ENCODE measurements at places on chromosomes 3 and 15.

GRCh38 chr3:155335724-155336354 lies 42.4 kb upstream of the STRIT1 start:
- no peak for DNase-seq

DNA sequence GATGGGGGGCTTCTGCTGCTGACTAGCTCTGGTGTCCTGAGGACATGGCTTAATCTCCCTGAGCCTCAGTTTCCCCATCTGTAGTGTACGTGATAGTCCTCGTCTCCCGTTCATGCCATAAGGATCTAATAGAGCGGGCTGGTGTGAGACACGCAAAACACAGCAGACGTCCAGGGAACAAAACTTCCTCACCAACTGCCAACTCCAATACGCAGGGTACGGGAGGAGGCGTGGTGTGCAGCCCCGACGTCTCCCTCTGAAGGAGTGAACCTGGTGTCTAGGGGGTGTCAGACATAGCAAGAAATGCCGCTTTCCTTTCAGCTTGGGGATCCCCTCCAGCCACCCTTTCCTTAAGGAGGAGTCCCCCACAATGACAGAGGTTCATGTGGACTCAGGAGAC lies 55.0 kb downstream of the SMAD6 start:
- no peak for DNase-seq

DNA sequence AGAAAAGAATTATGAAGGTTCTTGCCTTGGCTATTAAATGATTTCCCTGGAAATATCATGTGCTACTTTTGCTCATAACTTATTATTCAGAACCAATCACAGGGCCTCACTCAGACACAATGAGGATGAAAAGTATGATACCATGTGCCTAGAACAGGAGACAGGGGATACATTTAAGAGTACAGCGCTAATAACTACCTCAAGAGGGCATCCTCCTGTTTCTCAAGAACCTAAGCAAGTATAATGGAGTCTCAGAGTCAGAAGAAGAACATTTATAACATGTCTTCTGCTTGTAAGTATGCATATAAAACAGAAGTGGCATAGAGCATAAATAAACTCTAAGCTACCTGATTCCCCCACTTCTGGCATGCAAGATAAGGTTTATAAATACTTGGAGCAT lies 125.4 kb upstream of the MME start:
- no peak for DNase-seq

DNA sequence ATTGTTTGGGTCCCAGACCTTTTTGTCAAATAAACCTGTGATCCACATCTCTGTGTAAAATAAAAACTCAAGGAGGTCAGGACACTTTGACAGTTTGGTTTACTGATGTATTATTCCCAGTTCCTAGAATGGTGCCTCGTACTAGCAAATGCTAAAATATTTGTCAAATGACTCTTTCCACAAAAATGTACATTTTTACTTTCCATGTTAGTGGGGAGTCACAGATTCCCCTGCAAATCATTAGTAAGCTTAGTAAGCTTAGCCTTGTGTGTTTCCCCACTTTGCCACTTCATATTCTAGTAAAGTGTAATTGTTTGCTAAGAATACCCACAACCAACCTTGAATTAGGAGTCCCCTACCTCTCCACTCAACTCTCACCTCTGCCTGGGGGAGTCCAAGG lies 2.4 kb upstream of the MAGI1 start:
- no peak for DNase-seq

GRCh38 chr15:74906067-74906449 lies 593 bp downstream of the FAM219B start:
- peak; percentile 52 for DNase-seq

- DNase-seq = no peak
These were observed 507.6 kb downstream of the NR2F2 start for GRCh38 chr15:96838081-96838480.

DNA sequence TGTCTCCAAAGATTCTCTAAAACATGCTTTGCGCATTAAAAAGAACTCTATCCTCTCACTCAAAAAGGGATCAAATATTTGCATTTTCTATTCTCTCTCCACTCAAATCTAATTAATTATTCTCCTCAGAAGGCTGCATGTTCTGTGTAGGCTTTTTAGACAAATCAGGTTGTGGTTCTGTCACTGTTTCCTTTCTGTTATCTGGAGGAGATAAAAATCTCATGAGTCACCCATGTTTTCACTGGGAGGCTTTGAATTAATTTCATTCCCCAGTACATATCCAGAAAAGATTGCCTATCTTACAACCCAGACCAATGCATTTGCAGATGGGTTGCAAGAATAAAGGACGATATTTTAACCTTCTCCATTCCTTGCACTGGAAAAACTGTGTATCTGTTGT lies 446.5 kb downstream of the GRM7 start:
- DNase-seq = no peak

DNA sequence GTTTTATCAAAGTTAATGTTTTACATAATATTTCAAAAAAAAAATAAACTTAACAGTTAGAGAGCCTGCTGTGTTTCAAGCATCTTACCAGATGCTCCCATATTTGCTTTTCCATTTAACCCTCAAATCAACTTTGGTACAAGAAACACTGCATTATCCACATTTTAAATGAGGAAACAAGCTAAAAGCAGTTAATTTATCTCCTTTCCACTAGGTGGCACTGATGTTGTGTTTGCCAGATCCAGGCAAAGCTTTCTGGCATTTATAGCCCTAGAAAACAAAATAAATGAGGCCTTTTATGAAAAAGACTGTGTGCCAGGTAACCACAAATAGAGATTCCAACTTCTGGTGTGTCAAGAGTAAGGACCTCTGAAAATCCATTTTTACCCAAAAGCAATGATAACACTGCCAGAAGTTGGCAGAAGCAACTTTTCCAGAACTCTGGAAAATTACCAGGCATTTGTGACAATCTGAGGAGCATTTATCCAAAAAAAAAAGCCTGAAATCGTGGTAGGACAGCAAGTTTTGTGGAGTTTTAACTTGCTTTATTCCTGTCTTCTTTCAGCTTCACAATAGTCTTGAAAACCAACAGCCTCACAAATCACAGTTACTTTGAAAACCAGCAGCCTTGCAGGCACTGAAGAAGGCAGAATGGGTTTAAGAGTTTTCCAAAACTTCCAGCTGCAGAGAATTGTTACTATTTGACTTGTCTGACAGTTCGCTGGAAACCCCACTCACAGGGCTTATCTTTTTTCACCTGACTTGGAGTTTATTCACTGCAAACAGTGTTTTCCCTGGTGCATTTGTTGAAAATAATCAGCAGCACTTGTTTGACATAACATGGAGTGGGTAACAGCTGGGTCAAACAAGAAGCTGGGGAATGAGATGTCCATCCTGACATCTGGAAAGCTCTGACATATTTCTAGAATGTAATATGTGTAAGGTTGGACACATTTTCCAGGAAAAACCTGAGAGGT lies 9.2 kb downstream of the FAM162A start:
- no peak for DNase-seq

GRCh38 chr3:31692751-31693150 lies 160.0 kb downstream of the STT3B start:
- DNase-seq = no peak

- no peak for DNase-seq
These were observed 12.9 kb downstream of the UBAP1L start for GRCh38 chr15:65101891-65102708.

- DNase-seq = no peak
These were observed 155.0 kb upstream of the BHLHE40 start for GRCh38 chr3:4823986-4824925.

GRCh38 chr3:64303401-64303800 lies 78.1 kb upstream of the PRICKLE2 start:
- DNase-seq = no peak

DNA sequence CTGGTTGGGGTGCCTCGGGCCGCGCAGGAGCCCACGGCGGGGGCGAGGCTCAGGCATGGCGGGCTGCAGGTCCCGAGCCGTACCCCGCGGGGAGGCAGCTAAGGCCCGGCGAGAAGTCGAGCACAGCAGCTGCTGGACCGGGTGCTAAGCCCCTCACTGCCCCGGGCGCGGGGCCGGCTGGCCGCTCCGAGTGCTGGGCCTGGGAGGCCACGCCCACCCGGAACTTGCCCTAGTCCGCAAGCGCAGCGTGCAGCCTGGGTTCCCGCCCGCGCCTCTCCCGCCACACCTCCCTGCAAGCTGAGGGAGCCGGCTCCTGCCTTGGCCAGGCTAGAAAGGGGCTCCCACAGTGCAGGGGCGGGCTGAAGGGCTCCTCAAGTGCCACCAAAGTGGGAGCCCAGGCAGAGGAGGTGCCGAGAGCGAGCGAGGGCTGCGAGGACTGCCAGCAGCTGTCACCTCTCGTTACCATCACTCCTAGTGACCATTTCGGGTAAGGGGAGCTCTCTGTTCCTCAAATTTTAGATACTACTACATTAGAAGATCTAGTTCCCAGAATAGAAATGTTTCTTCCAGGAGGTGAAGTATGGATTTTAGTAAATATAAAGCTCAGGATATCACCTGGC lies 417.0 kb upstream of the AGTR1 start:
- DNase-seq = no peak

DNA sequence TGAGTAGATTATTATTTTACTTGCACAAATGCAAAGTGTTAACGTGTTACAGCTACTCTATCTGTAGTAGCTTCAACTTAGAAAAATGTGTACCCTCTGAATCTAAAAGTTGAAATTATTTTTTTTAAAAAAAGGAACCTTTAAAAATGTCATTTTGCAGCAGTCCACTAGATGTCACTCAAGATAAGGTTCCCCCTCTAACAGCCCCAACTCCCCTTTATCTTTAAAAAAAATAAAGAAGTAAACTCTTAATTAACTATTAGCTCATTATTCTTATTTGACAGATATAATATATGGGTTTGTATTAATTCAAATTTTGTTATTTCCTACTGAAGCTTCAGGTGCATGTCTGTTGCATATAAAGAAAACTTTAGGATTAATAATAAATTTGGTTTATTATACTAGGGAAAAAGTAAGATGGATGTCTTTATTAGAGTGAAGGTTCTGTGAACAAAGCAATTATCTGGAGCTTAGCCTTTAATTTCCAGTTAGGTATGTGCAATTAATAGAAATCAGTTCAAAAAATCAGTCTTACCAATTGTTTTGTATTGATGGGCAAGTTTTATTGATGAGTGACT lies 288.5 kb downstream of the VGLL3 start:
- DNase-seq = no peak

GRCh38 chr3:109115451-109115850 lies 2.5 kb downstream of the MORC1 start:
- DNase-seq = no peak

DNA sequence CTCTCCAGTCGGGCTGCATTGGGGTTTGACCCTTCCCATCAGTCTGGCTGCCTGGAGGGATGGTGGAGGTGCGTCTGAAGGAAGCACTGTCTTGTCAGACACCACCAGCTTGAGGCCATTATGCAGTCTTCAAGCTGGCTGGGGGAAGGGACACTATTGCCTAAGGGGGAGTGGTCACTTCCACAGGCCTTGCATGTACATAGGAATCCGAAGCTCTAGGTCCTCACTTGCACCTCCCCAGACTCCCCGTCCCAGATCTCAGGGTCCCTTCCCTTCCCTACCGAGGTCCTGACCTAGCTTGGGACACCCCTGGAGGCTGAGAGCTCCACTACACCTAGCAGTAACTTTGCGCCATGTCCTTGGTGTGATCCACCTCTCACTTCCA lies 48.6 kb upstream of the KLF13 start:
- DNase-seq = no peak

DNA sequence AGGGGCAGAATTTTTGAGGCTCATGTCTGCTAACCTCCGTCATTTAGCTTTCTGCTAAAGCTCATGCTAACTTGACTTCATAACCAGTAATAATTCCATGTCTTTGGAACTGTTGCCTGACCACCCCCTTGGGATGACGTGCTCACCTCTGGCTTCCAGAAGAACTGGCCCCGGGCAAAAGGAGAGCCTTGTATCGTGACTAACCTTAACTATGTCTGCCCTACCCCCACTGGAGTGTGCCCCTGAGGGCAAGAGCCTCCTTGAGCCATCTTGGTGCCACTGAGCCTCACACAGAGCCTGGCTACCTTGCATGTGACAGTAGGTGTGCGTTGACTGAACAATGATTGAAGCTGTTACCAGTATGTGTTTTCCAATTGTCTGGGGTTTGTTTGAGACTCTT lies 4.7 kb downstream of the LRRK1 start:
- no peak for DNase-seq

DNA sequence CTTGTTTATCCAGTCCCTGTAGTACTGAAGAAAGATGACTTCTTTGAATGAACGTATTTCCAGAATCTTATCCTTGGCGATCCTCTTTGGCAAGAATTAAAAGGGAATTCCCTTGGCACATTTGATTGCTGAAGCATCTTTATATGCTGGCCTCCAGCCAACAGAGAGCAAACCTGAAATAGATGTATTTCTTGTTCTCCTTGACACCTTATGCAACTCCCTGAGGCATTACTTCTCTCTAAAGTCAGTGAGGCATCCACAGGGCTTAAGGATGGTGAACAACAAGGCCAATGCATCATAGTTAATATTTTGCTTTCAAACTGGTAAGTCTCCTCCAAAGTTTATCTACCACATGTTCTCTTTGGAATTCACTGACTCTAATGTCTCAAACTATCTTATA lies 450.9 kb upstream of the THRB start:
- no peak for DNase-seq

DNA sequence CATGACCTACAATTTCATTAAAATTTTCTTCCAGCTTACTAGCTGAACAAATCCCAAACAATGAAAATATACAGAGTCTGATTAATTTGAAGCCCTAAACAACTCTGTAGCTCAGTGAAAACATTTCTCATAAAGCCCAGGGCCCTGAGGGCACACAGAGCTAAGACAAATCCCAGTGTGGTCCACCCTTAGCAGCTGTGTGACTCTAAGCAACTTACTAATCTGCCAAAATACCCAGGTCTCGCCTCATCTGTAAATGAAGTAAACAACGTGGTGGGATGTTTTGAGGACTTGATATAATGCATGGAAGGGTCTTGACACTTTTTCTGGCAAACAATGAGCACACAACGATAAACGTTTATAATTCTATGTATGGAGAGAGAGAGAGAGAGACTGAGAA lies 158.4 kb downstream of the FHIT start:
- no peak for DNase-seq

- DNase-seq = no peak
These were observed 5.3 kb downstream of the ATP1B3 start for GRCh38 chr3:141881702-141882101.

GRCh38 chr15:74438206-74438605 lies 4.4 kb upstream of the SEMA7A start:
- no peak for DNase-seq

DNA sequence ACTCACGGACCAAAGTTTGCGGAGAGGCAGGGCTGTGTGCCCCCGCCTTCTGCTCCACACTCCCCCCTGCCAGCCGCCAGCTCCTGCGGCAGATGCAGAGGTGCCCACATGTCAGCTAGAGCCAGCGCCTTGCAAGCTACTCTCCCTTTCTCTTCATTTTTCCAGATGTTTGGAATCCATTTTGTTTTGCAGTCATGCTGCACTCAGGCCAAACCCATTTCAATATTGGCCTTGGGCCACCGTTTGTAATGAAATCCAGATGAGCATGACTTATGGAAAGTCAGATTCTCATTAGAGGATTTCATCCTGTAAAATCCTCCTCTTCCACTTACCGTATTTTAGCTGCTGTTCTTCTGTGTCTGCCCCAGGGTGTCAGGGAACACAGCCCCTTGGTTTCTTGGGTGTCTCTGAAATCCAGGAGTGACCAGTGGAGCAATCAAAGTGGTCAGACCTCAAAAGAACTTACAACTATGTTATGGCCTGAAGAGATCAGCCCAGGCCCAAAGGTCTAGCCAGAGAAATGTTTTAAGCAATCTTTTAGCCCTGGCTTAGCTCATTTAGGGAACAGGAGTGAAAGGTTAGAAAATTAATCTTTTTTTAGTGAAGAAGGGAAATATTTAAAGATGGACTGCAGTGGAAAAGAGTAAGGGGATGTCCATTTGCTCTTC lies 65.8 kb downstream of the AAGAB start:
- no peak for DNase-seq
